Activated T-helper 2 cell treated with anti-CD3 and anti-CD28 coated beads, Interferon-gamma antibody, Interleukin-2, Interleukin-4, amounts not matched to agents 10 μg/mL and 5 μg/mL and 100 μg/mL, durations not matched to agents 14 hours and 24 hours and 36 hours (primary cell): ENCODE measurements at places on chromosomes 2 and 18. TPM values are rescaled to one million over a fixed set of nuclear protein-coding genes. Genes with fewer than 3 reads are reported as not detected.

- DNase-seq, result no peak
Observed at GRCh38 chr2:17249249-17249648, 269.0 kb downstream of the RAD51AP2 start.

DNA sequence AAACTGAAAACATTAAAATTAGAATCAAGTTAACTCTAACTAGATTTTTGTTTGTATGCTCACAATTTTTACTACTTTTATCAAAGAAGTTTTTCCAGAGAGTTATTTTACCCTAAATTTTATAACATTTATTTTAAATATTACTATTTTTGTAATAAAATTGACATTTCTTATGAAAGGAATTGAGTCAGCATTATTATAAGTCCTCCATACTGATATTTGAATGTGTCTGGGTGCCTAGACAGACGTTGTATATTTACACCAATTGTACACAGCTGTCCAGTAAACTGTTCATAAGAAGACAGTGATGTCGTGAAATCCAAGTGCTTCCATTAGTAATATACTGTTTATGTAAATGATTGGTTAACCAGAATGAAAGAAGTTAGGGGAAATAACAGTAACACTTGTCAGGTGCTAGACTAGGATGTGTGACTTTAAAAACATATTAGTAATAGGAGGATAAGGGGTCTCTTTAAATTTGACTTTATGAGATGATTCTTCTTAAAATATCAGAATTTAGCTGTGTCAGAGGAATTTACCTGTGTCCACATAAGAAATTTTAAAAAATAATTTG is 73.7 kb downstream of the TANK start:
- no peak for DNase-seq

DNA sequence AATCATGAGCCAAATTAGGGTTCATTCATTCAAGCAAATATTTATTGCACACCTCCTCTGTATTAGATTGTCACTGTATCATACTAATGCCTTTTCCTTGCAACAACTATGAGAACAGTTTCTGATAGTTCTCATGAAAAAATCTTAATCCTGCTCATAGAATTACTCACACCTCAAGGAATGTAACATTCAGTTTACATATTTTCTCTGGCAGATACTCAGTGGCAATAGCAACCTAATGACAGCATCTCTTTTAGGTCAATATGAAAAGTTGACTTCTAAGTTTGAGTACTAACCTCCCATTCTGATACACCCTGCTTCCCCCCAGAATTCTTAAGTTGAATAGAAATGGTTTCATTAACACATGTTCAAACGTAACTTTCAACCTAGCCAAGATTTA is 132.0 kb downstream of the VWC2L start:
- no peak for DNase-seq

DNA sequence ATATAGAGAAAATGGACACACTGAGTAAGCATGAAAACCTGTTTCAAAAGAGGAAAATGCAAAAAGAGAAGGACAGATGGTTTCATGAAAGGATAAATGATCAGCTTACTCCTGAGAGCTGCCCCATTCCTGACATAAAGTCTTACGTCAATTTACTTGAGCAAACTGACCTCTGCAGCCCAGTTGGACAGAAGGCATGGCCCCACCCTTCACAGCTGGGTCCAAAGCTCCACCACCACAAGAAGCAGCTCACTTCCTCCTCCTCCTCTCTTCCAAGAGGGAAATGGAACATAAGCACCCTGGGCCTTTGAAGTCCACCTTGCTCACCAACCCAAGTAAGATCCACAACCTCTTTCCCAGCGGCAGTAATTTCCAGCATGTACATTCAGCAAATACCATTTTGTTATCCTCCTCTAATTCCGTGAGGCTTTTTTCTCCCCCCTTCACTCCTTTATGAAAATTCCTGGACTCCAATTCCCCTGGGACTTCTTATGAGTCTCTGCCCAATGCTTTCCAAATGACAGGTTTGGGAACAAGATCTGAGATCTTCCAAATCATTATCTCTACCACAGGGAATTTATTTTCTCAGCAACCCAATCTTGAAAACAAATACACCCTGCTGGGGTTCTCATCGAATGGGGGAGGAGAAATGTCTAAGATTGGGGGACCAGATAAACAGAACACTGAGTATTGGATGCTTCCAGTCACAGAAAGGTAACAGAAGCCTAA is 10.1 kb downstream of the COL4A4 start:
- no peak for DNase-seq

ZSWIM2 gene
- total RNA-seq, result not detected in 2 replicates

DNA sequence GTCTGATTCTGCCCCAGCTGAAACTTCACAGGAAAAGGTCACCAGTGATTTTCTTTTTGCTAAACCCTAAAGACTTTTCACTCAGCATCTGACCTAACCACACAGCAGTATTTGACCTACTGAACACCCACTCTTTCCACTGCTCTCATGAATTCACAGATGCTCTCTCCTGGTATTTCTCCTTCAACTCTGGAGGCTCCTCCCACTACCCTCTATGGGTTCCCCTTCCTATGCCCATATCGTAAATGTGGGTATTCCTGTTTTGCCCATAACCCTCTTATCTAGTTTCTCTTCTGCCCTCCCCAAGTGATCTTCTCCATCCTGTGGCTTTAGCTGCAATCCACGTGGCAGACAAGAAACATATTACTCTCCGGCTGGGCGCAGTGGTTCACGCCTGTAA is 7.6 kb downstream of the PLEKHM3 start:
- no peak for DNase-seq

DNA sequence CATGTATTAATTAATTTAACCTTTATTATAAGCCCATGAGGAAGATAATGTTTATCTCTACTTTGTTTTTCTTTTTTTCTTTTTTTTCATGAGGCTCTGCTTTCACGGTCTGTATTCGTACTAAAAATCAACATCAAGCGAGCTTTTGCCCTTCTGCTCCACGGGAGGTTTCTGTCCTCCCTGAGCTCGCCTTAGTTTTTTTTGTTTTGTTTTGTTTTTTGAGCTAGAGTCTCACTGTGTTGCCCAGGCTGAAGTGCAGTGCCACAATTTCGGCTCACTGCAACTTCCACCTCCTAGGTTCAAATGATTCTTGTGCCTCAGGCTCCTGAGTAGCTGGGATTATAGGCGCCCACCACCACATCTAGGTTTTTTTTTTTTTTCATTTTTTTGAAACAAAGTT is 29.9 kb upstream of the BMPR2 start:
- DNase-seq, result no peak

ABCG8 gene
- 0.23 TPM in 2 replicates for total RNA-seq

- DNase-seq, result no peak
Observed at GRCh38 chr2:182980115-182980514, 58.1 kb downstream of the NCKAP1 start.

- no peak for DNase-seq
Observed at GRCh38 chr18:9334973-9335696, 562 bp downstream of the TWSG1 start.

SRD5A2 gene
- total RNA-seq, result not detected in 2 replicates

GRHL1 gene
- 0.90 and 1.4 TPM in 2 replicates for total RNA-seq

- no peak for DNase-seq
Observed at GRCh38 chr2:200156166-200156835, 150.2 kb upstream of the SPATS2L start.

KCNG2 gene
- not detected in 2 replicates for total RNA-seq

DNA sequence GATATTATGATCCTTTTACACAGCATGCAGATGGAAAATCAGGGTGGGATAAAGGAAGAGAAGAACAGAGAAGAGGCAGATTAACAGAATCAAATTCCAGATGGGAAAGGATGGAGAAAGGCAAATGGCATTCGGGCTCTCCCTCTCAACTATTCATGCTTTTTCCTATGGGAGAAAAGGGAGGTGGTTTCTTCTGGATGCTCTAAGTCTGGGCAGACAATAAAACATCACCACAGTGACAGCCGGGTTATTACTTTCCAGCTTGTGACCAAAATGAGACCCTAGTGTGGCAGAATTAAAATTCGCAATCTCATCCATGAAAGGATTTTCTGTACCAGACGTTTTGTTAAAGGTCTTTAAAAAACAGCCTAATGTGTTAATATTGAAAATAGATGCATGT is 440.7 kb downstream of the RND3 start:
- no peak for DNase-seq

CCDC150 gene
- 13.6 and 17.8 TPM in 2 replicates for total RNA-seq

DNA sequence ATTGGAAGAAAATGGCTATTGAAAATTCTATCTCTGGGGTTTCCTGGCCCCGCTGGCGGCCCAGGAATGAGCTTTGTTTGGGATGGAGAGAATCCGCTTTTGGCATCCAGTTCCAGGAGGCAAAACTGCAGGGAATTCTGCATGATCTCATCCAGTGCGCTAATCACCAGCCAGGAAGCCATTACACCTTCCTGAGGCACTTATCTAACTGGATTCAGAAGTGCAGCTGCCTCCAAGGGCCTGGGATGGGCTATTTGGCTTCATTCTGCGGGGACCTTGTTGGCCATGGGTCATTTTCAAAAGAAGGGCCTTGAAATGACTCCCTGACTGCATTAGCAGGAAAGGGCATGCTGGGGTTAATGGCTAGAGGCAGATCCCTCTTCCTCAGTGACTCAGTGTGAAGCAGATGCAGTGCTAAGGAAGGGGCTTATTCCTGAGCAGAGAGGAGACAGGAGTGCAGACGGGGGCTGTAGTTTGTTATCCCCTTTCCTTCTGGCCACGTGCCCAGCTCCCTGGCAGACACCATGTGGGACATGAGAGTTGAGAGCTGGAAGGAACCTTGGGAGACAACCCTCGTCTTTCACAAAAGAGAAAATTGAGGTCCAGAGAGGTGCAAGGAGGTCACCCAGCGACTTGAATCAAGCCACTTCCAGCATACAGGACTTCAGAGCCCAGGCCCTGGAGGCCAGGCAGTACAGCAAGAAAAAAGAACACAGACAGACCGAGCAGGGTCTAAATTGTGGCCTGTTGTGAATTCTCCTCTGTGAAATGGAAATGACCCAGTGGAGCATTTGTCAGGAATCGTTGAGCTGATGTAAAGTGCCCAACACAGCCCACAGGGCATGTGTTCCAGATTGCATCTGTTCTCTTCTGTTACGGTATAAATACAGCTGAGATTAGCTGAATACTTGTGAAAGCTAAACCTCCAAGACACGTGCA is 161.8 kb downstream of the PRKCE start:
- DNase-seq, result no peak

DNA sequence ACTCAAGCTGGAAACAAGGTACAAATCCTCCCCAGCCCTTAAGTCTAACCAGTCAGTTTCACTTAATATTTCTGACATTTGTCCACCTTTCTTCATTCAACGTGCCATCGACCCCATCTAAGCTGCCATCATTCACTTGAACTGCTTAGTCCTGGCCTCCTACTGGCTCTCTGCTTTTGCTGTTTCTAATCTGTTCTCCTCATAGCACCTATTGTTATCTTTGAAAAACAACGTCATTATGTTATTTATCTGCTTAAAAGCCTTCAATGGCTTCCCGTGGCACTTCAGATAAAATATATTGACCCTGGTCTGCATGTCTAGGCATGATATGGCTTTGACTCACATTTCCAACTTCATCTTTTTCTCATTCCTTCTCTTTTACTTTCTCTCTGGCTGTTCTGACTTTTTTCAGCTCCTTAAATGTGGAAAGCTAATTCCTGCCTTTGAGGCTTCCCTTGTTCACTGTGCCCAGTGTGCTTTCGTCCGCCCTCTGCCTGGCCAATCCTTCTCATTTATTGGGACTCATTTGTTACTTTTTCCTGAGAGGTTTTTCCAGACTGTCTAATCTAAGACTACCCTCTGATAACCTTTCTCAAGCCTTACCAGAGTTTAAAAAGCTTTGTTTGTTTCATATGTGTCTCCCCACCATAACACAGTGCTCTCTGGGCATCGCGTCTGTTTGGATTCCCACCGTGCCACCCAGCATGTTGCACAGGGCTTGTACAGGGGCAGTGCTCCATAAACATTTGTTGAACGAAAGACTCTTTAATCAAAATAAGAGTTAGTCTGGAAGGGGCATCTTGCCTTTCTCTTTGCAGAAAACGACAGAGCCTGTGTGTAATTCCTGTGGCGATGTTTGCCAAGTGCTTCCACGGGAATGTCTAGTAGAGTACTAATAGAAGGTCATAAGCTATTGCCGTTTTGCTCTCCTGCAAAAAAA is 183.9 kb downstream of the FMNL2 start:
- no peak for DNase-seq

DNA sequence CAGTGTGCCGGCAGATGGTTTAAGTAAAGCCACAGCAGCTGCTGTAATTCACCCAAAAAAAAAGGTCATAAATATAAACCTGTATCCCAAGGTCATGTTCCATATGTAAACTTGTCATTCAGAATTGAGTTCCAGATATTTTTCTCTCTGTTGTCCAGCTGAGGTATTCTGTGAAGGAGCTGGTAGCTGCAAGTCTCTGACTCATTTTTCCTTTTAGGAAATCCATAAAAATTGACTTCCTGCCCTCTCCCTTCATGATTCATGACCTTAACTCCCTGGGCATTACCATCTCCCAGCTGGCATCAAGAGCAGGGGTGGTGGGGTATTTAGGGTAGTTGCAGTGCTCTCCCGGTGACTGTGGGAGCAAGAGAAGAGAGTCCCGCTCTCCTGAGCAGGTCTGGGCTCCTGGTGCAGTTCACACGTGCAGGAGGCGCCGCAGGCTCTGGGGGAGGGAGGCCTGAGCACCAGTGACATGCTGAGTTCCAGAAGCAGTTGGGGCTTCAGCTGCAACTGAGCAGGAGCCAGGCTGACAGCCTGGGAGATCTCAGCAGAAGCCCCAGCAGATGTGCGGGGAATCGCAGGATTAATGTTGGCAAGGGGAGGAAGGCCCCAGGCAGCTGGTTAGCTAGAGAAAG is 192.6 kb downstream of the MGAT5 start:
- DNase-seq, result no peak

SULT1C4 gene
- not detected in 2 replicates for total RNA-seq

- DNase-seq, result no peak
Observed at GRCh38 chr2:218885981-218886947, 5.6 kb downstream of the WNT10A start.

DNA sequence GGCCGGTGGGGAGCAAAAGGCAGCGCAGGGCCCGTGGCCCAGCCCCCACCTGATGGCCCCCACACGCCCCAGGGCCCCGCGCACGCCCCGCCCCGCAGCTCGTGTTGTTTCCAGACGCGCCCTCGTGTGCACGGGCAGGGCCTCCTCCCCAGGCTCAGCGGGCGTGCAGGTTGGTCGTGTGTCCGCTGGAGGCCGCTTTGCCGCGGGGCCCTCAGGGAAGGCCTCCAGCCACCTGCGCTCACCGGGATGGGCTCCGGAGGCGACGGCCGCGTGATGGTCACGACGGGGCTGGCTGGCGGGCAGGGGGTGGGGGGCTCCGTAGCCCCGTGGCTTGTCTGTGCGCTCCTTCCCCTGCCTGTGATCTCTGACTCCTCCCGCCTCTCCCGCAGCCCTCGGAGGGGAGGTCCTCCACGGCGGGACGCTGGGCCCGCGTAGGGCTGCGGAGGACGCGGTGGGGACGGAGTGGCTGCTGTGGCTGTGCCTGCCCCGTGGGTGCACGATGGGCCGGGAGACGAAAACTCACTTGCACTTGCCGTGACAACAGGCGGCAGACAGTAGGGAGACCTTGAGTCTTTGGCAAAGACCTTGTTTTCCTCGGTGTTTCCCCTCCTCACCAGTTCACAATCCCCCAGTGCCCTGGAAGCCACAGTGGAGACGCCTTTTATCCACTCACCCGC is 67.1 kb downstream of the RTP5 start:
- DNase-seq, result no peak

HDLBP gene
- total RNA-seq, result 282 and 293 TPM in 2 replicates
